ENCODE measurements at places on chromosomes 16 and 17. TPM values are rescaled to one million over a fixed set of nuclear protein-coding genes. Genes with fewer than 3 reads are reported as not detected.

The HOXB1 gene
- total RNA-seq: not detected

The CORO6 gene
- total RNA-seq: 2.2 TPM

The GRIN2A gene
- not detected for total RNA-seq

The CPHXL gene
- total RNA-seq: not detected

The AOC2 gene
- total RNA-seq: 2.7 TPM

The ADAT1 gene
- total RNA-seq: 88.3 TPM

The SLC35G6 gene
- not detected for total RNA-seq

The AARSD1 gene
- 53.0 TPM for total RNA-seq

The AANAT gene
- total RNA-seq: not detected

DNA sequence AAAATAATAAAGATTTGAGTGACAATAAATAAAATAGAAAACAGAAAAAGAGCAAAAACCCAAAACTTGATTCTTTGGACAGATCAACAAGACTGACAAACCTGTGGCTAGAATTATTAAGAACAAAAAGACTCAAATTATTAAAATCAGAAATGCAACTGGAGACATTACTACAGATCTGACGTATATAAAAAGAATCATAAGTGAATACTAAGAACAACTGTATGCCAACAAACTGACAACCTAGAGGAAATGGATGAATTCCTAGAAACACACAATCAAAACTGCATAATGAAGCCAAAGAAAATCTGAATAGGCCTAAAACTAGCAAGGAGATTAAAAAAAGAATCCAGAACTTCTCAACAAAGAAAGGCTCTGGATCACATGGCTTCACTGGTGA, 47.4 kb downstream of the NETO2 start:
- H3K4me1 ChIP-seq: no peaks in the 10 kb centered on the region
- H3K36me3 ChIP-seq: no peaks in the 10 kb centered on the region
- no peaks in the 10 kb centered on the region for H3K27me3 ChIP-seq

DNA sequence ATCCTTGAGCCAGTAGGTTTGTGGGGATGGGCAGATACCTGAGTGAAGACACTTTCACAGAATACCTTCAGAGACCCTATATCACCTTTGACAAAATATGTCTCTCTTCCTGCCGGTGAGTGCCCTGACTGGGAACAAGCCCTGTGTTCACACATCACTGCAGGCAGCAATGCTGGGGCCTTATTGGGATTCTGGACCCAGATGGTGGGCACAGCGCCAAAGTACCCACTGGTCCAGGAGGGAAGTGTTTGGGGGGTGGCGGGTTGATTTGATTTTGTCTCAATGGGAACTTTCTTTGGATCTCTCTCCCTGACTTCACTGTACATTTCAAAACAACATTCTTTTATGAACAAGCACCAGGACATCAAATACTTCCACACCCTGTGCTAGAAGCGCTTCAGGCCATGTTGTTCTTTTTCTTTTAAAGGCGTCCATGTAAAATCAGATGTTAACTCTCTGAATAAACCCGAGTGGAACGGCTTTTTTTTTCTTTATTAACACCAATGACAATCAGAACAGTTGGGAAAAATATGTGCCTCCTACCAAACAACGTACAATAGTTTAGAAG, 62.4 kb upstream of the AKTIP start:
- H3K4me3 ChIP-seq: no peak overlapping the region
- H3K27ac ChIP-seq: no peak overlapping the region
- no peaks in the 10 kb centered on the region for H3K36me3 ChIP-seq

- no peak overlapping the region for H3K27ac ChIP-seq
- no peak overlapping the region for H3K4me3 ChIP-seq
- DNase-seq: no peak
- H3K4me1 ChIP-seq: peaks cover 38% of the 10 kb centered on the region
- no peaks in the 10 kb centered on the region for H3K27me3 ChIP-seq
These were observed 30.1 kb downstream of the HIC1 start for GRCh38 chr17:2084766-2085647.

GRCh38 chr16:80997964-80998620, 8.6 kb downstream of the CMC2 start:
- H3K27ac ChIP-seq: peak overlapping the region; percentile 63
- no peaks in the 10 kb centered on the region for H3K36me3 ChIP-seq
- no peak overlapping the region for H3K4me3 ChIP-seq
- peaks cover 43% of the 10 kb centered on the region for H3K4me1 ChIP-seq
- no peak for DNase-seq

GRCh38 chr16:85049706-85050305, 22.2 kb downstream of the KIAA0513 start:
- no peaks in the 10 kb centered on the region for H3K36me3 ChIP-seq
- no peaks in the 10 kb centered on the region for H3K27me3 ChIP-seq
- H3K4me1 ChIP-seq: peaks cover 12% of the 10 kb centered on the region
- no peak overlapping the region for H3K27ac ChIP-seq

DNA sequence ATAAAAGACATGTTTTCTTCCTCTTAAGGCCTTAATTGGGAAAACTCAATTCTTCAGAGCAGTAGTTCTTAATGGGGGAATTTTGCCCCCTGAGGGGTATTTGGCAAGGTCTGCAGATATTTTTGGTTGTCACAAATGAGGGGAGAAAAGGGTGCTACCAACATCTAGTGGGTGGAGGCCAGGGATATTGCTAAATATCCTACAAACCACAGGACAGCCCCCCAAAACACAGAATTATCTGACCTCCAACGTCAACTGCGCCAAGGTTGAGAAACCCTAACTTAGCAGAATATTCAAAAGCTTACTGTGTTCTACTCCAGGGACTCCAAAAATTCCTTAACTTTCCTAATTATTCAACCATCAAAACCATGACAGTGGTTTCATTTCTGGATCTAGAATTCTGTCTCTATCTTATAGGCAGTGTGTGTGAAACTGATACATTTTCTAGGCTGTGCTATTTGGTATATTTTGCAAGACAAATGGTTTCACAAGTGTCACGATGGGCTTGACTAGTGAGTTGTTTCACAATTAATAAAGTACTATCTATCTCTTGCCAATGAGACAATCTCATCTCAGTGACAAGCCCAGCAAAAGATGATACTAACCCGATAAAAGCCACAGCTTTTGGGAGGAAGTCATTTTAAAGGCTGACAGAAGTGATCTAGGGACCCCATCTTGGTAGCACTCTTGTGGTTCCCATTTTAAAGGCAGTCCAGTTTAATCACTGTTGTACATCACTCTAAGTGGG, 14.7 kb downstream of the TXNDC11 start:
- H3K27me3 ChIP-seq: no peaks in the 10 kb centered on the region
- H3K4me1 ChIP-seq: peaks cover 34% of the 10 kb centered on the region
- H3K36me3 ChIP-seq: peaks cover 40% of the 10 kb centered on the region
- DNase-seq: no peak

- no peaks in the 10 kb centered on the region for H3K4me1 ChIP-seq
- no peak overlapping the region for H3K4me3 ChIP-seq
- H3K36me3 ChIP-seq: no peaks in the 10 kb centered on the region
- no peak overlapping the region for H3K27ac ChIP-seq
- DNase-seq: no peak
These were observed 150.1 kb downstream of the CYB561 start for GRCh38 chr17:63295839-63296590.

- no peak for DNase-seq
- H3K4me1 ChIP-seq: no peaks in the 10 kb centered on the region
- no peak overlapping the region for H3K27ac ChIP-seq
- no peaks in the 10 kb centered on the region for H3K27me3 ChIP-seq
- H3K36me3 ChIP-seq: no peaks in the 10 kb centered on the region
These were observed 47.1 kb upstream of the ARL4D start for GRCh38 chr17:43351691-43352090.

DNA sequence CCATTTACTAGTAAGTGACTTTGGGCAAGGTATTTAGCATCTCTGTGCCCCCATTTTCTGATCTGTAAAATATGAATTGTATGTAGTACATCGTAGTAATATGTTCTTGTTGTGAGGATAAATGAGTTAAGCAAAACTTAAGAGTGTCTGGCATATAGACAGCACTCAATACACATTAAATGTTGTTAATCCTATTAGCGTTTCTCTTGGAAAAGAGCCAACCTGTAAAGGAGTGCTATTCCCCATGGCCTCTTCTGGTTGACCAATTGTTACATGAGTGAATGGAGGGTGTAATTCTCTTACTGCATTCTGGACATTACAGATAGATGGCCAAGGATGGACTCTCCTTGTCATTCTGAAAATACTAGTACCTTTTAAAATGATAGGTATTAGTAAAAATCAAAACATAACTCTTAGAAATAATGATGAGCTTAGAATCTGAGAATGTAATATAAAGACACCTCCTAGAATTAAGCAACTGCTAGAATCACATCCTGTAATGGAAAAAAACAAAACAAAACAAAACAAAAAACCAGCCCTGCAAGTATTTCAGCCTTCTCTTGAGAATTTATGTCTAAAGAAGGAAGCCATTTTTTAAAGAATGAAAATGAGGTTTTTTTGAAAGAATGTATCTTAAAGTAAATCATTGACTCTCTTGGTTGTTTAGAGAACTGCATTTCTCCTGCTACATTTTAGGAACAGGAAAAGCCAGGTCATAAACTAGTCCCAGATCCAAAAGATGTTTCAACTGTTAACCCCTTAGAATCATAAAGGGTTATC, 30.5 kb downstream of the IQCK start:
- H3K4me3 ChIP-seq: no peak overlapping the region
- no peaks in the 10 kb centered on the region for H3K36me3 ChIP-seq
- no peaks in the 10 kb centered on the region for H3K4me1 ChIP-seq
- DNase-seq: no peak
- no peaks in the 10 kb centered on the region for H3K27me3 ChIP-seq
- no peak overlapping the region for H3K27ac ChIP-seq

DNA sequence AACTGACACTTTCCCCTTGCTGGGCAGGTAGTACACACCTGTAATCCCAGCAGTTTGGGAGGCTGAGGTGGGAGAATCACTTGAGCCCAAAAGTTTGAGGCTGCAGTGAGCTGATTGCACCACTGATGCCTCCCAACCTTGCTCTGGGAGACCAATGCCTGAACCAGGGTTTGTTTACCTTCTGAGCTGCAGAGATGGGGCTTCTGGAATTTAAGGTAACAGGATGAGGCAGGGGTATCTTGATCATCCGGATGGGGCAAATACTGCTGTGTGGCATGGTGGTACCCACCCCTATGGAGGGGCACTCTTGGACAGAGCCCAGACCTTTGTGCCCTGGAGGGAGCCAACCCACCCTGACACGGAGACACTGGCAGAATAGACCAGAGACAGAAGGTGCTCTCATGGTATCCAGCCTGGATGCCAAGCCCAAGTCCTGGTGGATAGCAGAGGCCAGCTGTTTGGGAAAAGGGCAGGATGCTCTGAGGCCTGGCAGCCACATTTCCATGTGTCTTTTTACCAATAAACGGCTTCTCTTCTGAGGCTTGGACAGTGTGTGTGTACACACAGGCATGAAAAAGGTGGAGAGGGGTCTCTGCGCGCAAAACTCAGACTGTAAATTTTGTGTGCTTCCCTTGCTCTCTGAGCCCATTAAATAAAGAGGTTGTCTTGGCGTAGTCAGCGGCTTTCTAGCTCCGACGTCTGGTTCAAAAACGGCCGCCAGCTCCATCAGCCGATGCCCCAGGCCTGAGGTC, 4.4 kb downstream of the ZNF48 start:
- no peaks in the 10 kb centered on the region for H3K27me3 ChIP-seq
- peak overlapping the region; percentile 46 for H3K27ac ChIP-seq
- H3K4me1 ChIP-seq: peaks cover 31% of the 10 kb centered on the region

GRCh38 chr17:30908717-30909420, 2.8 kb upstream of the TEFM start:
- no peak overlapping the region for H3K27ac ChIP-seq
- peaks cover 27% of the 10 kb centered on the region for H3K4me1 ChIP-seq
- H3K27me3 ChIP-seq: no peaks in the 10 kb centered on the region
- DNase-seq: no peak
- H3K4me3 ChIP-seq: no peak overlapping the region

- no peak overlapping the region for H3K27ac ChIP-seq
- peaks cover 34% of the 10 kb centered on the region for H3K27me3 ChIP-seq
- no peak overlapping the region for H3K4me3 ChIP-seq
- peaks cover 35% of the 10 kb centered on the region for H3K4me1 ChIP-seq
- H3K36me3 ChIP-seq: no peaks in the 10 kb centered on the region
- no peak for DNase-seq
These were observed 2.1 kb downstream of the IRX5 start for GRCh38 chr16:54932737-54933254.

GRCh38 chr17:49567871-49568694, 7.6 kb upstream of the NXPH3 start:
- H3K27me3 ChIP-seq: no peaks in the 10 kb centered on the region
- H3K36me3 ChIP-seq: no peaks in the 10 kb centered on the region
- peak overlapping the region; percentile 56 for H3K4me3 ChIP-seq
- no peak overlapping the region for H3K27ac ChIP-seq
- peaks cover 10% of the 10 kb centered on the region for H3K4me1 ChIP-seq

DNA sequence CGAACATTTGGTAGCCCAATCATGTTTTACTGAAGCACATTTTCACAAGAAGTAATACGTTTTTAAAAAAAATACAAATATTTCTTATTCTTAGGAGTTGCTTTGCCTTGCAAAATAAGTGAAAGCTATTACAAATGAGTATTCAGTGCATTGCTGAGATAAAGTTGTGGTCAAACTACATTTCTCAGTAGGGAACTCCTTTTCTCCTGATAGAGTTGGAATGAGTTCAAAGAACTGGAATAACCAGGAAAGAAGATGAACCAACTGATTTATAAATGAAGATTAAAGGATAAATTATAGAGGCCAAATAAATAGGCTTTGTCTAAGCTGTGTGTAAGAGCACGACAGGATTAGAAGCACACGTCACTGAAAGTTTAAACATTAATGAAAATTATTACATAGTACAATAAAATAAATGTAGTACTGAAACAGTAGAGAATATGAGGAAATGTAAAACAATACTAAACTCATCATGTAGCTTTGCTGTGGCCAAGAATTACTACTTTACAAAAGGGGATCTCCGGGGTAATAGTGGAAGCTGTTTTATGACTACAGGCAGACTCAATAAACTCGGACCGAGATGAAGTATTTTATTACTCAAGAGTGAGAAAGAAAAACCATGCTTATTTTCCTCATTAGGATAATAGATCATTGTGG, 73.6 kb downstream of the KCNJ2 start:
- no peaks in the 10 kb centered on the region for H3K27me3 ChIP-seq
- no peak overlapping the region for H3K27ac ChIP-seq
- H3K36me3 ChIP-seq: no peaks in the 10 kb centered on the region
- no peak for DNase-seq

- no peak overlapping the region for H3K27ac ChIP-seq
- no peak for DNase-seq
- no peak overlapping the region for H3K4me3 ChIP-seq
- H3K4me1 ChIP-seq: no peaks in the 10 kb centered on the region
These were observed 38.7 kb downstream of the ZFPM1 start for GRCh38 chr16:88491560-88492310.

- H3K36me3 ChIP-seq: no peaks in the 10 kb centered on the region
- H3K27ac ChIP-seq: no peak overlapping the region
- no peaks in the 10 kb centered on the region for H3K4me1 ChIP-seq
- no peak overlapping the region for H3K4me3 ChIP-seq
These were observed 25.7 kb downstream of the ARHGAP23 start for GRCh38 chr17:38453951-38454421.
